ENCODE measurements at places on chromosomes 5 and 9.
A peak's percentile ranks its signal among the peaks of the same experiment; 100 is the strongest.

DNA sequence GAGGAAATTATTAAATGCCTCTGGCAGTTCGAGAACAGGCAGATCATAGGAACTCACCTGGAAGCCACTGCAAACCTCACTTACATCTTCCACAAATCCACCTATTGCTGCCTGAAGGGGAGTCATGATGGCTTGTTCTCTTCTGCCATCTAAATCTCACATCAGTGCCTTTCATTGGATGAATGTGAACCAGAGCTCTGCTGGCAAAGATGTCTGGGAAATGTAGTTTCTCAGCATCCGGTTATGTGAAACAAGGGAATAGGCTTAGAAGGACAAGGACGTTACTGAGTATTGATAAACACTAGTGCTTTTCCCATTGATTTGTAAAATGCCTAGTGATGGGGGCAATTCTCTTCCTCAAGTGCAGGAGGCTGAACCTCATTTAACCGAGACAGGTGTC is 483.3 kb downstream of the ARHGEF28 start:
- DNase-seq, result no peak

DNA sequence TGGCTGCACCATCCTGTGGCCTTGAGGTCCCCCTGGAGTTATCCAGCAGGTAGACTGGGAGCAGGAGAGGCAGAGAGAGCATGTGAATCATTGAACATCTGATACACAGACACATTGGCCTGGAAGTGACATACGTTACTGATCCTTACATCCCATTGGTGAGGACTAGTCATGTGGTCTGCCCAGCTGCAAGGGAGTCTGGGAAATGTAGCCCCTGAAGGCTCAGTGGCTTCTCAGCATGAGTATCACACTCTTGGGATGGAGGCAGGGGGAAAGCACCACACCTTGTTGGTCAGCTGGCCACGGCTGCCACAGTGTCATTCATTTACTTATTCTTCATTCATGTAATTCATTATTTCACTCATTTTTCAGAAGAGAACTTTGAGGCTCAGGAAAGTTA is 13.3 kb upstream of the KCNMB1 start:
- no peak for DNase-seq

- peak; percentile 75 for DNase-seq
Observed at GRCh38 chr5:169629847-169630548, 7.1 kb upstream of the DOCK2 start.

GRCh38 chr5:40879163-40879942 is 29.9 kb upstream of the C7 start:
- peak; percentile 3 for DNase-seq

- DNase-seq, result no peak
Observed at GRCh38 chr5:97242341-97242740, 59.3 kb upstream of the RIOK2 start.

All from activated CD4-positive, alpha-beta T cell treated with anti-CD3 and anti-CD28 coated beads, Interleukin-2, Interleukin-6, amounts not matched to agents 100 ng/mL and 50 ng/mL, durations not matched to agents 16 hours and 8 hours (primary cell).